Activated CD4-positive, alpha-beta T cell treated with anti-CD3 and anti-CD28 coated beads for 48 hours (primary cell): ENCODE measurements at places on chromosomes 3 and 15.

- no peak for DNase-seq
Measured at GRCh38 chr3:99287876-99288275, 350.5 kb upstream of the COL8A1 start.

DNA sequence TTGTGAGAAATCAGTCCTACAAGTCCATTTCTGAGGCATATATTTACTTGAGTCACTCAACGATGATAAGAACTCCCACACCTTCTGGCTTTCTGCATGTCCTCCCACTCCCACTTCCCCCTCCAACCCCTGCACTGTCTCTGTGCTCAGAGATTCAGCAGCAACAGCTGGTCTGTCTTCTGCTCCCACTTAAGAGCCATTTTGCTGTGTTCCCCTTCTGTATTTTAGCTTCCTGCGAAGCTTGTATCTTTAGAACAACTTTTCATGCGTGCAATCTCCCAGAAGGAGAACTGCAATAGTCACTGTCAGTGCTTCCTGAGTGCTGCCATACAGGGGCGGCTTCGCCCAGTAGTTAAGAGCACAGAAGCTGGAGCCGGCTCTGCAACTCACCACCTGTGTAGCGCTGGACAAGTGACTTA, 90.0 kb upstream of the SPATA12 start:
- DNase-seq: no peak

GRCh38 chr3:190340071-190340470, 17.8 kb upstream of the CLDN1 start:
- DNase-seq: no peak

GRCh38 chr3:50008931-50009330, 69.0 kb downstream of the RBM6 start:
- DNase-seq: no peak

DNA sequence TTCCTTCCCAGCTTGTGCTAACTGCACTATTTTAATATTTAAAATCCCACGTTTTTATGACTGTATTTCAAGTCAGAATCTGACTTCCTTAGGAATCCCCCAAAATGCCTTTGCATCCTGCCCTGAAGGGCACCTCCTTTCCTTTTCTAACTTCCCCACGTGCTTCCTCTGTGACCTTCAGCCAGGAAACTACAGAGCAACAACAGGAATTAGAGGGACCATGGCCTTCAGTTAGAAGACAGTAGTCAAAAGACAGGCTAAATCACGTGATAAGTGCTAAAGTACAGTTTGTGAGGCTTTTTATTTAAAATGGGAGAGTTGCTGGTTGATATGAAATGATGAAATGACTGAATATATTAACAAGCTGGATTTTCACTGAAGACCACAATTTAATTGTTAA, 11.8 kb upstream of the ABHD10 start:
- DNase-seq: no peak

DNA sequence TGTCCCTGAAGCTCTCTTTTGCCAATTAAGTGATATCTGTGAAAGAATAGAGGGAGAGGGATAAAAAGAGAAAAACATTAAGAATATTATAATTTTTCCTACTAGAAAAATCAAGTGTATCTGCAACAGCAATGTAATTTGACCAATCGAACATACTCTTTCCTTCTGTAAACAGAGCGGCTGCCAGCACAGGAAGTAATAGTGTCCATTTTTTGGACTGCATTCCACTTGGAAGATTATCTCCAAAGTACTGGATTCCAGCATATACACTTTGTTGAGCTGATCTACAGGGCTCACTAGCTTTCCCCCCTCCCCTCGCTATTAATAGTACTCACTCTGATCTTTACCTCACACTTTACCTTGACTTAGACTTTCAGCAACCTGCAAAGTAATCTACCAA, 90.4 kb downstream of the SUCLG2 start:
- DNase-seq: no peak

DNA sequence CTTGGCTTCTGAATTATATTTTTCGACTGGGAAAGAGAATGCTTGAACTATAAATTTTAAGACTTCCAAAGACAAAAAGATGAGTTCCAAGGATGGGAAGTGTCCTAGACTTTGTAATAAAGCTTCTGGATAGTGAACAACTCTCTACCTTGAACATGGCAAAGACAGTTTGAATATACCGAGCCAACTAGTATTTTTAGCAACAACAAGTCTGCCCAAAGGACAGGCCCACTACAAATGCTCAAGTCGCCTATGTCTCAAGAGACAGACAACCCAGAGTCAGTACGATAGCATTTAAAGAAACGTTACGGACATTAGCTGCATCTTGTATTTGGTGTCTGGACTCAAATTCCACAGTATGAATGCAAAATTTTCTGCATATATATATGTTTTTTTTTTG, 175.3 kb upstream of the SLC2A2 start:
- no peak for DNase-seq

DNA sequence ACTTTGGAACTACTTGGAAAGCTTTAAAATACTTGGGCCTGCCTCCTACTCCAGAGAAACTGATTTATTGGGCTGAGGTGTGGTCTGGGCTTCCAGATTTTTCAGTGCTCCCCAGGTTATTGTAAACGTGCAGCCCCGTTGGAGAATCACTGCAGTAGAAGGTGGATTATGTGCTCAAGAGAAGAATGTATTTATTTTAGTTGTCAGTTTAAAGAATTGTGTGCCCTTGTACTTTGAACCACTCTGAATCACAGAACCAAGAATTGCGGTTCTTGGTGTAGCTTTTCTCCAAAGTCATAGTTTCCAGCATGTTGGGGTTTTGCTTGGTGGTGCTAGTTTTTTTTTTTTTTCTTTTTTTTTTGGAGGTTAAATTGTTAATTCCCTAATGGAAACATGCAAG, 1.6 kb downstream of the TATDN2 start:
- DNase-seq: no peak

DNA sequence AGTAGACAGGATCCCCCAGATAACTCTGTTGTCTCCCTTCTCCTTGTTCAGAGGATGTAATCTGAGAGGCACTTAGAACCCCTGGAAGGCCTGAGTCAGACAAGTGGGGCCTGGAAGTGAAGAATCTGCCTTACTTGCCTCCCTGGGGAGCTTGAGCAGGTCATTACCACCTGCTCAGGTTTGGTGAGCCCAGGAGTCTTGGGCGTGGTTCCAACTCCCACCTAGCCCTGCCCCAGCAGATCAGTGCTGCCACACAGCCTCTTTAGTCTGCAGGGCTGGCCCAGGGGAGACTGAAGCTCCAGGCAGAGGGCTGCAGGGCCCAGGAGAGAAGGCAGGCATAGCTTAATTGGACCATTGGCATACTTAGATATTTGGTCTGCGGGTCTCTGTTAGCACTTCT, 230.0 kb downstream of the ERC2 start:
- DNase-seq: no peak

- peak; percentile 84 for DNase-seq
Measured at GRCh38 chr3:184543843-184544512, 17.6 kb upstream of the EPHB3 start.

- DNase-seq: no peak
Measured at GRCh38 chr3:17132286-17133115, 247.7 kb downstream of the PLCL2 start.

GRCh38 chr15:59543721-59544547, 67.6 kb upstream of the GCNT3 start:
- DNase-seq: peak; percentile 19

GRCh38 chr15:48939648-48940047, 24.1 kb downstream of the SHC4 start:
- DNase-seq: no peak

DNA sequence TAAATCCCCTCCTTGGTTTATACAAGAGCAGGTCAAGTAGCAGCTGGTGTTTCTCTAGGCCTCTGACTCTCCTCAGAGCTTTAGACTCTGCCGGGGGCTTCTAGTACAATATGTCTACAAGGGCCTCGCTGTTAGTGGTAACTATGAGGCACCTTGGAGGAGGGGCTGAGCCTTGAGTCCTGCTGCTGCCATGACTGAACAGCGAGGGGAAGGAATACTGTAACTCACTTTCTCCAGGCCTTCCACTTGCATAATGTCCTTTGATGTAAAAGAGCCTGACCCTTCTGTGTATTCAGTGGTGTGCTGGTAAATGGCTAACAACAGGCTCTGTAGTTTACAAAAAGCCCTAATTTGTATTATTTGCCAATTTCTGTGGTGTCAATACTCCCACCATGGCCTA, 27.8 kb downstream of the DRD3 start:
- DNase-seq: no peak

GRCh38 chr3:156445117-156446090, 109.5 kb downstream of the SSR3 start:
- DNase-seq: no peak

GRCh38 chr3:61092870-61093269, 158.4 kb downstream of the FHIT start:
- DNase-seq: no peak

GRCh38 chr15:67389975-67390374, 131.0 kb upstream of the C15orf61 start:
- DNase-seq: no peak

DNA sequence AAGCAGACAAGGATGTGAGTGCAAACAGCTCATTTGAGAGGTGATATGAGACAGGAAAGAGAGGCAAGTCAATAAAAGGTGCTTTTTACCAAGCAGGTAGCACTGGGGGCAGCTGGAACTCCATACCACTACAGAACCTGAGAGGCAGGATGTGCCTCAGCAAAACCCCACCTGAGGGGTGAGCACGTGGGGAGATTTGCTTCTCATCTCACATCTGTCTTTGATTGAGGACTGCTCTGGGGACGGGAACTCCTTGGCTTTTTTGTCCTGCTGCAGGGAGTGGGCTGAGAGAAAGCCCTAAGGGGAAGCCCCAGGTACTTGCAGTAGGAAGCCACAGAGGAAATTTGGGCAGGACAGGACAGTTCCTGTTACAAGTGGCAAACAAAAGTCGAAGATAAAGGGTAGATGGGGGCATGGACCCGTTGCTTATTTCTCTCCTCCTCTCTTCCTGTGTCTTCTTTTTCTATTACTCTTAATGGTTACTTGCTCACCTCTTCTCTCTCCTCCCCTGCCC, 27.1 kb downstream of the CFAP161 start:
- no peak for DNase-seq

DNA sequence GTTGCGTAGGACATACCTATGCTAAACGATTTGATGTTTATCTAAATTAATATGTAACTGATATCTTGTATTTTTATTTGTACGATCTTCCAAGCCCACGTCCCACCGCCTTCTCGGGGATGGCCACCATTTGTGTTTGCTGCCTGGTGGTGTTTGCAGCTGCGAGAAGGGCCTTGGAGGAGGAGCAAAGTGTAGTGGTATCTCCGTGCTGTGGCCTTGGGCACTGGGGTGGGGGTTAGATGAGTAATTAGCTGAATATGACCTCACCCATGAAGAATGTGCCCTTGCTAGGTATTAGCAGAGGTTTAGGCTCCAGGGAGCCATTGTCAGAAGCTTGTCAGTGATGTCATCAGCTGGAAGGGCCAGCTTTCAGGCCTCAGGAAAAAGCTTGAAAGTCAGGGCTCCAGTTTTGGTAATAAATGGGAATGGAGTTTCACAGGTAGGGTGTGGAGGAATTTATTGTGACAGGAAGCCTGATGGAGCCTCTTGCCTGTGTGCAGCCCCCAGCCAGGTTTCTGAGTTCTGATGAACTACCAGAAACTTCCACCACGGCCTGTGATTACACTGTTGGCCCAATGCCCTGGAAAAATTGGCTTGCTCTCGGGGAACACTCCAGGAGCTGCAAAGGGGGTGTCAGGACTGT, 41.0 kb downstream of the FLNB start:
- DNase-seq: no peak
